Coronary artery (tissue), 2 donors: ENCODE measurements at places on chromosomes 2 and 18.

GRCh38 chr18:41886126-41886807 lies 68.8 kb upstream of the PIK3C3 start:
- DNase-seq: no peak

- no peak for DNase-seq
Measured at GRCh38 chr2:127359520-127359919, 28.3 kb downstream of the MAP3K2 start.

DNA sequence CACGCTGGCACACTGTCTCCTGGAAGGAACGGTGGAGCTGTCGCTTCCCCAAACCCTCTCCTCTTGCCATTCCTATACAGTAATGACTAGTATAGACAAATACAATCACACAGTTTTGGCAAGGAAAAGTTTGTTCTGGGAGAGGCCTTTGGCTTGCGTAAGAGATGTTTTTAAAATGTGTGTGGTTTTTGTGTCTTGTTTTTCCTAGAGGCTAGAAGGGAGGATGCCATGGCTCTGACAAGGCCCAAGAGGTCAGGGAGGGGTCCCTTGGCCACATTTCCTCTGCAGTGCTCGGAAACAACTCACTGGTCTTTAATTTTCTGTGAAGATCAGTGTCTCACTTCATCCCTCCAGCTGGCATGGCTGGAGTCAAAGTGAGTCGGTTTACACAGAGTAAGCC lies 195.9 kb downstream of the SH3RF3 start:
- DNase-seq: peak; percentile 93

DNA sequence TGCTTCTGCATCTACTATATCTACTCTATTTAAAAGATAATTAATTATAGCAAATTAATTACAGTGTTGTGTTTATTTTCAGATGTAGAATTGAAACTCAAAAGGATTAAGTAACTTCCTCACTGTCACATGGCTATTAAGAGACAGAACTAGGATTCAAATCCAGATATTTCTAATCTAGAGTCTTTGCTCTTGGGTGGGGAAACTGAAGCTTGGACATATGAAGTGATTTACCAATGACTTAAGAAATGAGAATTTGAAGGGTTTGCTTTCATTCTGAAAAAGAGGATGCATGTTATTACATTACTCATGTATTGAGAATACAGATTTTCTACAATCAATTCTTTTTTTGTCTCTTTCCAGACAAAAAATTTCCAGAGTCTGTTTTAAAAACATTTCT lies 191.5 kb upstream of the SMAD7 start:
- DNase-seq: no peak

GRCh38 chr2:1068822-1069221 lies 118.2 kb downstream of the SNTG2 start:
- no peak for DNase-seq

DNA sequence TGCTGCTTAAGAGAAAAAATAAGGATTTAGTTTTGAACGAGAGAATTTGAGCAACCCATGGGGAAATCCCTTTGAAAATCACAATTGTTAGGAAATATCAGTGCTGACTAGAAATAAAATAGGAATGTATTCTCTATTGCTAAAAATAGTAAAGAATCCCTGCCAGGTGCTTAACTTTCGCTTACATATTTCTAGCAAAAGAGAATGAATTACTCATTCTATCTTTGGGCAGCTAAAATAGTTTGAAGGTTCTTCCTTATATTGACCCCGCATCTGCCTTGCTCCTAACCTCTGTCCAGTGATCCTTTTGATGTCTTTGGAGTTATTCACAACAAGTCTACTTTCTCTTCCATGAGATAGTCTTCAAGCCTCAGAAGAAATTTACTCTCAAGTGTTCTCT lies 103.8 kb downstream of the PLCL1 start:
- no peak for DNase-seq

GRCh38 chr2:96953611-96953978 lies 32.8 kb downstream of the FAM178B start:
- DNase-seq: no peak
